ENCODE measurements at places on chromosomes 13 and 19. TPM values are rescaled to one million over a fixed set of nuclear protein-coding genes. Genes with fewer than 3 reads are reported as not detected.

GRCh38 chr13:49560270-49561061 is 24.9 kb downstream of the RCBTB1 start:
- ATAC-seq = no peak

GRCh38 chr13:57672168-57672567 is 40.6 kb downstream of the PCDH17 start:
- ATAC-seq = no peak

The IGFL4 gene
- not detected for total RNA-seq

The CEACAM8 gene
- not detected for total RNA-seq

- peak; percentile 67 for ATAC-seq
These were observed 982 bp upstream of the DACT3 start for GRCh38 chr19:46661735-46662592.

The ANKRD24 gene
- 1.2 TPM for total RNA-seq

DNA sequence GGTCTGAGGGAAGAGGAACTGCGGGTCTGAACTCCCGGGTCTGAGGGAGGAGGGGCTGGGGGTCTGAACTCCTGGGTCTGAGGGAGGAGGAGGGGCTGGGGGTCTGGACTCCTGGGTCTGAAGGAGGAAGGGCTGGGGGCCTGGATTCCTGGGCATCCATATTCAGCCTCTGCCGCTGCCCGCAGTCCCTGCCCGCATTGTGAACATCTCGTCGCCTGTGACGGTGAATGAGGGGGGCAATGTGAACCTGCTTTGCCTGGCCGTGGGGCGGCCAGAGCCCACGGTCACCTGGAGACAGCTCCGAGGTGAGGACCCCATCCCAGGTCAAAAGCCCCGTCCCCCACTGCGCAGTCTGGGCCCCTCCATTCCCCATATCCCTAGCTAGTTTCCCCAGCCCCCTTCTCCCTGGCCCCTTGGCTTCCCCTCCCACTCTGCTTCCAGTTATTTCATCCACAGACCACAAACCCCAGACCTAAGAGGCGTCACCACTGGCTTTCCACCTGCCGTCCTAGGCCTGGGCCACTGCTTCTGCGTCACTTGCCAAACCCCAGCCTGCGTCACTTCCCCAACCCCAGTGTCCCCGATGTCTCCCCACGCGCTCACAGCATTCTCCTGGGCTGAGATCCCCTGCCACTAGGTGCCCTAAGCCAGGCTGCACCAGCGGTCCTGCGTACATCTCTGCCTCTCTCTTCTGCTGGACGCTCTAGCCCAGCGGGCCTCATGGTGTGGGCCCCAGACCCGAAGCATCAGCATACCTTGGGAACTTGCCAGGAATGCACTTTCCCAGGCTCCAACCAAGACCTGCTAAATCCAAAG is 13.9 kb downstream of the IGLON5 start:
- no peak for ATAC-seq

The MYADM gene
- 355 TPM for total RNA-seq

- ATAC-seq = peak; percentile 83
These were observed 8.6 kb downstream of the ZBTB7A start for GRCh38 chr19:4057931-4058692.

DNA sequence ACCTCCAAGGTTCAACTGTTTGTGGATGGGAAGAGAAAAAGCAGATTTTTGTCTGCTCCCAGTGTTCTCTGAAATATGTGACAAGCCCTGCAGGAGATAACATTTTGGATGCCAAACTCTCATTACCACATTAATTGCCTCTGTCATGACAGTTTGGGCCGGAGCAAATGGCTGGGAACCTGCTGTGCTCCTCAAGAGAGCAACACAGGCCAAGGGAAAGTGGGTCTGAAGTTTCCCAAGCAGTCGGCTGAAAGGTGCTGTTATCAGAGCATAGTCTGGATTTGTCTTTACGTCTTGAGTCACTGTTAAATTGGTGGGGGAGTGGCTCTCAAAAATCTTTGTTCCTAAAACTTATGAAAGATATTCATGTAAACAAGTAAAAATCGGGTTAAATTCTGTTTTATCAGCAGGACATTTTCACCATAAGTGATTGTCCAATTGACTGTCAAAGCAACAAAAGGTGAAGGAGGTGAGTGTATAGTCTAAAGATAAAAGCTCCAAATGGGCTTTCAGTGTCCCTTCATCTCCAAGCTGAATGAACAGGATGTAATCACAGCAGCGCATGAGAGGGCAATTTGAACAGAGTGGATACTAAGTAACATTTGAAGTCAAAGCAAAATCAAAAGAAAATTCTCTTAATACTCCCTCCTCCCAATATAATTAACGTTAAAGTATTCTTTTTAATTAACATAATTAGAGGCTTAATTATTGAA is 844.8 kb downstream of the PCDH17 start:
- ATAC-seq = no peak

- no peak for ATAC-seq
These were observed 358.3 kb downstream of the EFNB2 start for GRCh38 chr13:106177146-106177545.

DNA sequence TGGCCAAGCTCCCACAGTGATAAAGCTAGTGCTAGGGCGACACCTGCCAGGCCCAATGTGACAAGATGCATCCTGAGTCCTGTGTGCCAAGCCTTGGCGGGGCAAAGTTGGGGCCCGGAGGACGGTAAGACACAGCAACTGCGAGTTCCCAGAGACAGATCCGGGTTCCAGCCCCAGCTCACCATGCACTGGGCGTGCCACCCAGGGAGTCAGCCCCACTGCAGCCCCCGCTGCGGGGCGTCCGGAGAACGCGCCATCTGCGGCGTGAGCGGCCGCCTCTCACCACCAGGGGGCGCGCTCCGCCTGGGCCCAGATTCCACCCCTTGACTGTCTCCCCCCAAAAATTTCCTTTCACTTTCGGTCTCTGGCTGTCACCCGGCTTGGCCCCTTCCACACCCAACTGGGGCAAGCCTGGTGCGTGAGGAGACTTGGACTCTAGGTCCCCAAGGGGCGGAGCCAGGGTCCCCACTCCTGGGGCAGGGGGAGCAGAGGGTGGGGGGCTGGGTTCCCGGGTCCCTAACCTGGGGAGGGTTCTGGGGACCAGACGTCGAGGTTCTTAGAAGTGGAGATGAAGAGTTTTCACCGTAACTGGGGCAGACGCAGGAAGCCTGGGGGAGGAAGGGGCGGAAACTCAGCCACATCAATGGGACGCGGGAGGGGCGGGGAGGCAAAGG is at the start of gene FLT3LG:
FLT3LG (plus strand) TSS at position 348 of the 674 bp plus-strand sequence. CDS start 425 bp downstream, outside the sequence.
- ATAC-seq = peak; percentile 76

DNA sequence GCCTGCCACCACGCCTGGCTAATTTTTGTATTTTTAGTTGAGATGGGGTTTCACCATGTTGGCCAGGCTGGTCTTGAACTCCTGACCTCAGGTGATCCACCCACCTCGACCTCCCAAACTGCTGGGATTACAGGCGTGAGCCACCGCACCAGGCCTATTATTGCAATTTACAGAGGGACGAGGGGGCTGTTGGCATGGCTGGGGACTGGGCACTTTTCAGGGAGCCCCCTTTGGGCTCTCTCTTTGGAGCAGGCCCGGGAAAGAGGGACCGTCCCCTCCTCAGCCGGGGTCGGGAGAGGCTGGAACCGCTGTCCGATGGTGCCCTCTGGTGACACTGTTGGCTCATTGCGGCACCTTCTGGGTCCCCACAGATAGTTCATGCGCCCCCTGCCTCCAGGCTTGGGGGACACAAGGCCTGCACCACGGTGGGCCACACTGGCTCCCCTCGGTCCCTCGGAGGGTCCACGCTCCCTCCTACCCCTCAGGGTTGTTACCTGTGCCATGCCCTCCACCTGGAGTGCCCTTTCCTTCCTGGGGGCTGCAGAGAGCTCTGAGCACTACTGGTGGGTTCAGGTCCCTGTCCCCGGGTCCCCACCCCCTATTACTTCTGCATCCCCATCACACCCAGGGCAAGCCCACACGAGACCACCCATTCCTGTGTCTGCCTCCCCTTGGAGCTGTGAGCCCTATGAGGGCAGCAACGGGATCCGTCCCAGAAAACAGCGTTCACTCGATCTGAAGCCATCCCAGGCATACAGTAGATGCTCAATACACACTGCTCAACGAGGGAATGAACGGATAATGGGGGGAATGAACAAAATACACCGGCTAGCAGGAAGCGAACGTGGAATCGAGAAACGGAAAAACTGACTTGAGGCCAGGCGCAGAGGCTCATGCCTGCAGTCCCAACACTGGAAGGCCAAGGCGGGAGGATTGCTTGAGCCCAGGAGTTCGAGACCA is 12.5 kb downstream of the FEM1A start:
- peak; percentile 43 for ATAC-seq

- ATAC-seq = no peak
These were observed 16.5 kb upstream of the RNF17 start for GRCh38 chr13:24747248-24748060.

DNA sequence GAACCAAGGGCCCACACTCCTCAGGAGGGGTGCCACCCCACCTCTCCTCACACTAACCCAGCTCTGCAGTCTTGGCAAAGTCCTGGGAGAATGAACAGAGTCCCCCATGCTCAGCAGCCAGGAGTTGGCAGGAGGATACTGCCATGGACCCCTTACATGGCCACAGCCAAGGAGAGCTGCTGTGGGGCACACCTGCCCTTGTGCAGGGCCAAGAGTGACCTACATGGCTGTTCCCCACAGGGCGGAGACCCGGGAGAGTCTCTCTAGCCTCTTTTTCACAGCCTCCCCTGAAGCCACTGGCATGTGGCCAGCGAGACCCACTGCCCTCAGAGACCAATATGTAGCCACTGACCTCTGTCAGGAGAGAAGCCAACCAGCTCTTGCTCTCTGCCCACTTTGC is 45.9 kb upstream of the VSTM2B start:
- no peak for ATAC-seq

DNA sequence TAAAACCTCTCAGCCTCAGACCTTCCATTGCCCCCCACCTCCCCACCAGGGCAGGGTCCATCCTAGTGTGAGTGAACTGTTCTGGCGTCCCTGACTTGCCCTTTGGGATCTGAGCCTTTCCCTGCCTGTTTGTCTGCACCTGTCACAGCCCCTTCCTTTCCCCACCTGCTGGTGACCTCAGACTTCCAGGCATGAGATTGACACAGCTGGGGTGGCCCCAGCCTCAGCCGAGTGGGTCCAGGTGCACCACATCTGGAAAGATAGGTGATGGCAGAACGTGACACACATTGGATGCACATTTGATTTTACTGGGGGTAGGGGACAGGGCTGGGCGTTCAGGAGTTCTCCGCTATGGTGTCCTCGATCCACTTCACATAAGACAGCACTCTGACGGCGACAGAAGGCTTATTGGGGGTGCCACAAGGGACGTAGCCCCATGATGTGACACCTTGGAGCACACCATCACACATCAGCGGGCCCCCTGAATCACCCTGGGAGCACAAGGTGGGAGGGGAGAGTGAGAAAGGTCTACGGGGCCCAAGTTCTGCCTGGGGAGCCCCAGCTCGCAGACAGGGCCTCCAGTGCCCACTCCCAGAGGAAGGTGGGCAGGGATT is 4.6 kb downstream of the KLK1 start:
- ATAC-seq = no peak

The GPR183 gene
- 18.0 TPM for total RNA-seq

GRCh38 chr13:100022798-100023197 is 41.2 kb downstream of the ZIC2 start:
- no peak for ATAC-seq

The STARD13 gene
- 63.3 TPM for total RNA-seq

GRCh38 chr19:46283771-46284170 is 13.1 kb upstream of the HIF3A start:
- ATAC-seq = peak; percentile 57

The FCHO1 gene
- total RNA-seq = 4.1 TPM

The LRRC8E gene
- 0.31 TPM for total RNA-seq

The ZNF880 gene
- 16.0 TPM for total RNA-seq

The FPR3 gene
- total RNA-seq = 7.9 TPM

DNA sequence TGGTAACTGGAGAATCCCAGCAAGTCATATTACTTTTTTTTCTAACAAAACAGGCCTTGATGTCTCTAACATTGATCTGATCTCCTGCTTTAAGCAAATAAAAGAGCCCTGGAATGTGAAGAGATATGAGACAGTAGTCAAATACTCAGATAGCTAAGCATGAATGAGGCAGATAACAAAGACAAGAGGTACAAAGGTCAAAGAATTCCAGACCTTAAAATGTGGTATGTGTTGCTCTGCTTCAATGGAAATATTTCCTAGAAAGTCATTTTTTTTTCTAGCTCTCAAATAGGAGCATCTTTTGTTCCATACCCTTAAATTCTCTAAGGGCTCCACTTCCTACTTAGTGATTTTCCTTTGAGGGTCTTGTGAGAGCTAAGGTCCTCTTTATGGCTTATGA is 54.6 kb downstream of the ZNF254 start:
- no peak for ATAC-seq

- ATAC-seq = no peak
These were observed 1436.8 kb upstream of the PCDH9 start for GRCh38 chr13:68666774-68667397.

The HSH2D gene
- total RNA-seq = 0.87 TPM

DNA sequence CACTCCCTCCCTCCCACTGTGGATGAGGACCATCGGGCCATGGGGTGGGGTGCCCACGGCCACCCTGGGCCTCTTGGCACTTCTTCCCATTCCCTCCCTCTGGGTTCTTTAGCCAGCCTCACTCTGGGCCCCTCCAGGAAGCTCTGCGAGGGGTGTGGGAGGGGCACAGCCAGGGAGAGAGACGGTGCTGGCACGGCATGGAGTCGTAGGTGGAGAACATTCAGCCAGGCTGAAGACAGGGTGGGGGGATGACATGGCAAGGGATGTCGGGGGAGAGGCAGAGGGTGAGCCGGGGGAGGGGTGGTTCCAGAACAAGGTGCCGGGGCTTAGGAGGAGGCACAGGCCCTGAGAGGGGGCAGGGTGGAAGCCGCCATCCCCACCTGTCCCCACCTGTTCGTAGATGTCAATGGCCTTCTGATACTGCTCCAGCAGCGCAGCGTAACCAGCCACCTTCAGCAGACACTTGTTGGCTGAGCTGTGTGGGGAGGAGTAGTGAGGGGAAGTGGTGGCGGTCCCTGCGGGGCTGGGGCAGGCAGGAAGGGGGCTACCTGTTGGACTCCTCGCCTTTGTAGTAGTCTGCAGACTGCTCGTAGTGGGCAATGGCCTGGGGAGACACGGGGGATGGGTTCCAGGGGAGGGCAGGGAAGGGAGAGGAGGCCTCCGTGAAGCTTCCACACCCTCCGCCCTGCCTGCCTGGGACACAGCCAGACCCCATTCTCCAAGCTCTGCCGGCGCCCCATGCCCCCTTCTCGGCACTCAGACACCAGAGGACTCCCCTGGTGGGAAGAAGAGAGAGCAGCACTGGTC is 8.8 kb upstream of the KPTN start:
- no peak for ATAC-seq

Data from gastroesophageal sphincter (tissue), 4 donors.